ENCODE measurements at places on chromosomes 7 and 10.

- no peak for DNase-seq
Observed at GRCh38 chr7:131231381-131232220, 96.1 kb upstream of the MKLN1 start.

DNA sequence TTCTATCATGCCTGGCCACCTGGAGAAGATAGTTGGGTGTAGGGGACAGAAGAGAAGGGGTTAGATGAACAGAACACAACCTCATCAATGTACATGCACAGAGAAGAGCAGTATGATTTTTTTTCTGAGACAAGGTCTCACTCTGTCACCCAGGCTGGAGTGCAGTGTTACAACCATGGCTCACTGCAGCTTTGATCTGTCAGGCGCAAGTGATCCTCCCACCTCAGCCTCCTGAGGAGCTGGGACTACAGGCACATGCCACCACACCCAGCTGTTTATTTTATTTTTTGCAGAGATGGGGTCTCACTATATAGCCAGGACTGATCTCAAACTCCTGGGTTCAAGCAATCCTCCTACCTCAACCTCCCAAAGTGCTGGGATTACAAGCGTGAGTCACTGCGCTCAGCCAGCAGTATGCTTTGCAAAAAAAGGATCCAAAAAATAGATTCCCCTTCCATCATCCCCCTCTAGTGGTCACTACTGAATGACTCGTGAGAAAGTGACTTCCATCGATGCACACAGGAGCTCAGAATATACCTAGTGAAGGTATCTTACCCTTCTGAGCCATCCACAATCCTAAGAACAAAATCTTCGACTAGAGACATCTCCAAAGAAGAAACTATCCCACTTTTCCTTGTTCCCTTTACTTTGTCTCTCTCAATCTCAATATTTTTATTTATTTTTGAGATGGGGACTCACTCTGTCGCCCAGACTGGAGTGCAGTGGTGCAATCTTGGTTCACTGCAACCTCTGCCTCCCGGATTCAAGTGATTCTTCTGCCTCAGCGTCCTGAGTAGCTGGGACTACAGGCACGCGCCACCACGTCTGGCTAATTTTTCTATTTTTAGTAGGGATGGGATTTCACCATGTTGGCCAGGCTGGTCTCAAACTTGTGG lies 21.0 kb downstream of the ZCWPW1 start:
- DNase-seq = peak; percentile 74

GRCh38 chr7:70116244-70116643 lies 518.0 kb downstream of the AUTS2 start:
- DNase-seq = no peak

DNA sequence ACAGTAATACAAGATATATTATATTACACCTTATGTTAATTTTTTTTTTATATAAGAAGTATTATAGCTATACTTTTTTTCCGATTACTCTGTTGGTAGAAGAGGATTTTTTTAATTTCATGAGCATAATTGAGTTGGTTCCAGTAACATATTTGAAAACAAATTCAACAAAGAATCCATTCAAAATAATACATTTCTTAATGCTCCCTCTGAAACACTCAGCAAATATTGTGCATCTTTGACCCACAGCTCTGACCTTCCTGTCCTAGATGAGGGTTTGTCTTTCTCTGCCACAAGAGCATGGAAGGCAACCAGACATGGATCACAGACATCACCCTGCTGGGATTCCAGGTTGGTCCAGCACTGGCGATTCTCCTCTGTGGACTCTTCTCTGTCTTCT lies at the start of gene OR2A2:
Gene OR2A2, plus strand, starts transcription at position 301 of the 400 bp plus-strand sequence. Its CDS starts 0 bp downstream, at position 301.
- no peak for DNase-seq

GRCh38 chr7:26443751-26444150 lies 152.1 kb downstream of the SNX10 start:
- DNase-seq = no peak

- DNase-seq = no peak
Observed at GRCh38 chr7:26318921-26319320, 27.3 kb downstream of the SNX10 start.

- DNase-seq = no peak
Observed at GRCh38 chr10:101780187-101780817, 2.9 kb downstream of the NPM3 start.

DNA sequence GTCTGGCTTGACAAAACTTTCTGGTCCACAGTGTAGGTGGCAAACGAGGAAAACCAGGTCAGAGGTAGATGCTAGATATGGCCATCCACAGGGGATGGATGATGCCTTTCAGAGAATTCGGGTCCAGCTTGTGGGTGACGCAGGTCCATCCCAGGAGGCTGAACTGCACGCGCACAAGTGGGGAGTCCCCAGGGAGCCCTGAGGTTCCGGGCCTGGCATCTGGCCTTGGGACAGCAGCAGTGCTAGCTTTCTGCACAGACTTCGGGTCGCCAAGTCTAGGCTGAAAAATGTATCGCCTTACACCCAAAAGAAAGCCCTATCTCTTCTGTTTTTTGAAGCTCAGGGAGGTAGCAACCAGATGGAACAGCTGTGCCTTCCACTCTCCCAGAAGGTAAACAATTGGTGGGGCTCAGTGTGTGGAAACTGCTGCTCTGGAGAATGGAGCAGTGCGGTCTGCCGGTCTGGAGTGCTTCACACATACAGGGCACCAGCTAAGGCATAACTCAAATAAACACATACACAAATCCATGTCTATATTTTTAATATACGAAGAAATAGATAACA lies 119.3 kb upstream of the ACBD5 start:
- no peak for DNase-seq

DNA sequence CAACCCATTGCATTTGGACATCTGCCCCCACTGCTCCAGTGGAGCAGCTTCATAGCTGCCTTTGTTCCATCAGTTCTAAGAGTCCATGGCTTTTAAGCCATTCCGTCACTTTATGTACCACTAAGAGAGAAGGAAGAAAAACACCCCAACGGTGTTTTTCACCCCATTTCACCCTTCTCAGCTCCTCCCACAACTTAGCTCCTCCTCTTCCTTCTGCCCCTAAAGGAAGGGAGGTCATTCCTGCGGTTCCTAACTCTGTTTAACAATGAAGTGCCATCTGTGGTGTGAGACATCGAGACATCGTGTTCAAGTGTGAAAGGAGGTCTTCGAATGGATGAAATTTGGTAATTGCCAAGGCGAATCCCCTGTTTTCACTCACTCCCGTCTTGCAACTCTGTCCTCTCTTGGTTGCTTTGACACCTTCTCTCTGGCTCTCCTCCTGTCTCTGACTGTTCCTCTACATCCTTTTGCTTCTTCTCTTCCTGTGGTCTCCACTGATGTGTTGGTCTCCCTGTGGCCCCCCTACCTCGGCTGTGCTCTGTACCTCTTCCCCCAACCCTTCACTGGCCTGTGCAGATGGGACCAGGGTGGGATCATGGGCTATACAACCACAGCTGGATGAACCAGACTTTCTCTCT lies 23.0 kb downstream of the SMKR1 start:
- no peak for DNase-seq

DNA sequence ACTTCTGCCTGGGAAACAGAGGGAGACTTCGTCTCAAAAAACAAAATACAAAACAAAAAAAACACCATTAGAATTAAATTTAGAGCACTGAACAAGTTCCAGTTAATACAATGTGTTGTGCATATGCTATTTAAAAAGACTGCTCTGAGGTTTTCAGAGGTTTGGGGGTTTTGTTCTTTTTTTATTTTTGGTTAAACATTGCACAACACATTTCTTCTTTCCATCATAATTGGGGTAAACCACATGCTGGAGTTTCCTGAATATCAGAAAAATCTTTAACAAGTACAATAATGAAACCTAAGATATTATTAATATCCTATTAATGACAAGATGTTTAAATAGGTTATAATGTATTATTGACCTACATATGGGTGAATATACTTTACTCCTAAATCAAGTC lies 26.3 kb downstream of the IGF2BP3 start:
- DNase-seq = no peak

DNA sequence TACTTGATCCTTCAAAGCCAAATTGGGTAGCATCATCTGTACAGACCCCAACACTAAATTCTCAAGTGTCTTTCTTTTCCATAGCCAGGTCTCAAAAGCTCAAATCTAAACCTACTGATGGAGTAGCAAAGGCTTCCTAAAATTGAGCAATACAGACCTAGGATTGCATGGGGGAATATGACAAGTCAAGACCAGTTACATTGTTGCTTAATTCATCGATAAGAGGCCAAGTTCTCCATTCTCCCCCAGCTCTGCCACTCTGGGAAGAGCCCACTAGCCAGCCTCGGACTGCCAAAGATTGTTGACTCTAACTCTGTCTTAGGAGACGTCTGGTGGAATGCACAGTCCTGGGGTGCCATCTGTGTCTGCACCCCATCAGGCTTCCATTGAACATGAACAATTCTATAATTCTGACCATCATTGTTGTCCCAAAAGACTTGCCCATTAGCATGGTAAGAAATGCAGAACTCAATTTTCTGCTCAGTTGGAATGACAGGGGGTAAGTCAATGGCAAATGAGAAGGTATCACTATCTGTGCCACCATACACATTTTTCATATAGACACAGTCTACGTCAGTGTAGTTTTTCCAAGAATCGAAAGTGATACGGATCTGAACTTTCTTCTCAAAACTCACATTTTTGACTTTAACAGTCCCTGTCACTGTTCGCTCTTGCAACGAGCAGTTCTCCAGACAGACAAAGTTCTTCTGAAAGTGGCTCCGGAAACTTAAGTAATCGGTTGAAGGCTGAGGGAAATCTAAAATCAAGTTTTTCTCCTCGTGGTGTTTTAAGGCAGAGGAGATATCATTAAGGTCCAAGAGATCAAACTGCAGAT lies 2.9 kb downstream of the PPP1R3C start:
- DNase-seq = no peak

DNA sequence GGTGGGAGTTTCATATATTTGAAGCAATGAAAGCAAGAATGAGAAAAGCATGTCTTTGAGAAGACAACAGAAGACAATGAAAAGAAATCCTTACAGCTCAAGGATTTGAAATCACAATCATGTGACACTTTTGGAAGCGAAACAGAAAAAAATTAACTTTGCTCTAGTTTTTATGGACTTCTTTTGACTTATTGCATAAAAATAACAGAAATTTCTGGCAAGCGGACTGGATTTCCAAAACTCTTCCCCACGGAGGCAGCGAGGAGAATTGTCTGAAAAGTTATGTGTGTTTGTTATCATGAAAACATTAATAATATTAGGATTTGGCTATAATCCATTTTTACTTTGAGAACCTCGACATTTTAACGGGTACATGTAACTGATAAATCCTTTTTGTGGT lies 223.3 kb downstream of the LRMDA start:
- no peak for DNase-seq

DNA sequence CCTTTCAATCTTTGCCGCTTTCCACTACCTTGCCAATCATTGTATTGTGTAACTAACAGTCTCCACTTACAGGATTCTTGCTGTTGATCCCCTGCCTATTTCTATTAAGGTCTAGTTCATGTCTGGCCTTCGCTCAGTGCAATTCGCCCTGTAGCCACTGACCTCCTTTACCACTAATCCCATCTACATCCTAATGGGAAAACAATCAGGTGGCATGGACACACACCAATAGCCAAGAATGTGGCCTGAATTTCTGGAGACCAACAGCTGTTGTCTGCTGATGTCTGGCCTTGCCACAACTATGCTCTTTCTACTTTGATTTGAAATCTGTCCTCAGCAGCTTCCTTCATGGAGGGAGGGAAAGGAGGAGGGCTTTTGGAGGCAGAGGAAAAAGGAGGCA lies 546.2 kb downstream of the SORCS3 start:
- no peak for DNase-seq

DNA sequence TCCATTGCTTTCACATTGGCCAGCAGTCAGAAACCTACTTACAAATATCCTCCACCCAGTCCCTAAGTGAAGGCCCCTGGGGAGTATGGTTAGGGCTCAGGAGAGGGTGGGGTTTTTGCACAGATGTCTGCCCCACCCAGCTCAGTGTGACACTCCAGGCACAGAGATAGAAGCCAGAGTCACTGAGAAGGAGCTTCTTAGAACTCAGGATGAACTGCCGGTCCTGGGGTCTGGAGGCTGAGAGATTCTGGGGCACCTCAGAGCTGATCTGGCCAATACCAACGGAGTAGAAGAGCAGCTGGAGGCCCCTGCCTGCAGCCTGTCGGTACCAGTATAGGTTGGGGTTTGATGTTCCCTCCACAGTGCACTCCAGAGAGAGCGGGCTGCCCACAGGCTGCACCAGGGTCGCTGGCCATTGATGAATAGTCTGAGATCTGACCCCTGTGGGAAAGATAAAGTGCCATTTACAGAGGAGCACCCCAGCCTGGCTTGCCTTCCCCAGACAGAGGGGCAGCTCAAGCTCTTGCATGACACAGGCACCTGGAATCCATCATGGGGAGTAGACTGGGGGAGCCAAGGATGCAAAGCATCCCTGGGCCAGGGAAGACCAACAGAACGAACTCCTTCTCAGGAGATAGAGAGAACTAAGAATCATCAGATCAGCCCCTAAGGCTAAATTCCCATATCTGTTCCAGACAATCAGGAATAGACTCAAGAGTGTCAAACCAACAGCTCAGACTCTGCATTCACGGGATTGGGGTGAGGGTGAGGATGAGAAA lies 41.9 kb downstream of the PRSS2 start:
- DNase-seq = peak; percentile 71

GRCh38 chr10:22831586-22831985 lies 96.3 kb upstream of the ARMC3 start:
- DNase-seq = no peak

- no peak for DNase-seq
Observed at GRCh38 chr7:139687211-139687954, 90.4 kb downstream of the HIPK2 start.

GRCh38 chr7:155785536-155785935 lies 26.7 kb downstream of the SHH start:
- DNase-seq = no peak

DNA sequence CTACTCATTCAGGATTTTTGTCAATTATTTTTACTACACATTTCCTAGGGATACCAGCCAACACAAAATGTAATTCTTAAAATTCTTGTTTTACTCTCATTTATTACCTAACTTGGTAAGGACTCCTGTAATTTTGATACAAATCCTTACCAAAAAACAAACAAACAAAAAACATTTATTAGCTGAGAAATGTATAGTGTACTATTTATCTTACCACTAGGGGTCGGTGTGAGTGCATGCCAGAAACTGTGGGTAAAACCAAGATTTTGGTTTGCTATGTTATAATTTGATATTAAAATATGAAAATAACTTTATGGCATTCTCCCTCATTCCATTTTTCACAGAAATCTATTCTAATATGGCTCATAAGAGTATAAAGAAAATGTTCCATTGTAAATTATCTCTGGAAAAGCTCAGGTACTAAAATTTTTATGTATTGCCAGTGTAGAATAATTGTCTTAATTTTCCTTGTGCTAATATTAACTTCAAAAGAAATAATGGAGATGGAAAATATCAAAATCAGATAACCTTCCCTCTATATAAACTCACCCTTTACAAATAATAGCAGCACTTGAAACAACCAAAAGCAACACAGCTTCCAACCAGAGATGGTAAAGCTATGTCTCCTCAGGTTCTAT lies 290.8 kb upstream of the PCDH15 start:
- DNase-seq = no peak

DNA sequence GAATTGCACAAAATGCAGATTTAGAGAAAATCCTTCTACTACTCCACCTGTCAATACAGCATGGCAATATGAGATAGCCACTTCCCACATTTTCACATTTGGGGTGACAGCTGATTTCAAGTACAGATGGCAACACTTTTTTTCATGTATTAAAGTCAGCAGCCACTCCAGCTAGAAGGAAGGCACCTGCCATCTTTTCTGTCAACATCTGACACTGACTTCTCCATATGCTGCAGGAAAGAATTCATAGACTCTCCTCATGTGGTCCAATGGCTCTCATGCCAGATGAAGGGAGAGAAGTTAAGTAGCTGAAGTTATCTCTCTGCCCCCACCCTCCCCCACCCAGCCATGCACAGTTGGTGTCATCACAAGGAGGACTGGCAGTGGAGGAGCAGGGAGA lies 912.0 kb downstream of the SORCS1 start:
- no peak for DNase-seq

All from PC-9 (cell line).